ENCODE measurements at places on chromosomes 3 and 15.

- no peak for DNase-seq
These were observed 117.5 kb downstream of the CMSS1 start for GRCh38 chr3:99934975-99935797.

DNA sequence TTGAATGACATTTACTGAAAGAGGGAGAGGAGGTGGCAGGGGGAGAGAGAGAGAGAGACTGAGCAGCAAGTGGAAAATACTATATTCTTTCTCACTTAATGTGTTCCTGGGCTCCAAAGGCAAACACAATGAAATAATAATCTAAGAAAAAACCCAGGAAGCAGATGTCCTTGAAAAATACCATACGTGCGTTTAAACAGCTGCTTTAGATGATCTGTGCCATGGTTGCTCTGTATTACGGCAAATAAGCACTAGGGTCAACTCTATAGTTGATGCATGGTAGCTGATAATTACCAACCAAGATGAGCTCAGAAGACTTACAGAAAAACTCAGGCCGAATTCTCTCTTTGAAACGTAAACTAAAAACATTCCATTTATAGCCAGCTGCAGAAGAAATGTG lies 410.3 kb upstream of the TBL1XR1 start:
- DNase-seq, result no peak

- DNase-seq, result no peak
These were observed 95.7 kb downstream of the SUCNR1 start for GRCh38 chr3:151969026-151969642.

DNA sequence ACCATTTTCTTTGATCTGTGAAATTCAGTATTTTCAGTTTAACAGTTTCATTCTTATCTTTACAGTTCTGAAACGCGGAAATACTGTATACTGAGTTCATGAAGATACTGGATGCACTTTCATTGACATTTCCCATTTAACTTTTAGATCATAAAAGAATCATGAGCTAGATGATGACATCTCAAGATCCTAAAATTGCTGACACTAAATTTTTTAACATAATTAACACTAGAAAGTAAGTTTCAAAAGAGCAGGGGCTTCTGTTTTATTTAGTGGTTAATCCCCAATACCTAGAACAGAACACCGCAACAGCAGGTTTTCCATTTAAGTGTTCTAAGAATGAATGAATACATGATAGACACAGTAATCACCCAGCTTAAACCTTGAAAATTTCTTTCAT lies 54.2 kb downstream of the SHQ1 start:
- DNase-seq, result no peak

DNA sequence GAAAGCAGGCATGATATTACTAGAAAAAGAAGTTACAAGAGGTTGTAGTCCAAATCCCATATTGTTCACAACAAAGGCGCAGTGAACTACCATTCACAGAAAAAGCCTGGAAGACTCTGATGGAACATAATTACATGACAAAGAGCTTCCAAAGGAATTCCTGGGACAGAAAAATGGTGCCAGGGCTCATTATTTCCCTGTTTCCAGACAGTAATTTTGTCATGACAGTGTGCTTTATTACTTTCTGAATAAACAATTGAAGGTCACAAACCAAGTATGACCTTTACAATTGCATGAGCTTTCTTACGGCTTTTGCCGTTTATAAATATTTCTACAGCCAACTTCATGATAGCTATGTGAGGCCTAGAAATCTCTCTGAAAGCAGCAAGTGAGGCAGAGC lies 61.0 kb downstream of the CYFIP1 start:
- no peak for DNase-seq

GRCh38 chr3:67458408-67458807 lies 196.0 kb downstream of the SUCLG2 start:
- no peak for DNase-seq

DNA sequence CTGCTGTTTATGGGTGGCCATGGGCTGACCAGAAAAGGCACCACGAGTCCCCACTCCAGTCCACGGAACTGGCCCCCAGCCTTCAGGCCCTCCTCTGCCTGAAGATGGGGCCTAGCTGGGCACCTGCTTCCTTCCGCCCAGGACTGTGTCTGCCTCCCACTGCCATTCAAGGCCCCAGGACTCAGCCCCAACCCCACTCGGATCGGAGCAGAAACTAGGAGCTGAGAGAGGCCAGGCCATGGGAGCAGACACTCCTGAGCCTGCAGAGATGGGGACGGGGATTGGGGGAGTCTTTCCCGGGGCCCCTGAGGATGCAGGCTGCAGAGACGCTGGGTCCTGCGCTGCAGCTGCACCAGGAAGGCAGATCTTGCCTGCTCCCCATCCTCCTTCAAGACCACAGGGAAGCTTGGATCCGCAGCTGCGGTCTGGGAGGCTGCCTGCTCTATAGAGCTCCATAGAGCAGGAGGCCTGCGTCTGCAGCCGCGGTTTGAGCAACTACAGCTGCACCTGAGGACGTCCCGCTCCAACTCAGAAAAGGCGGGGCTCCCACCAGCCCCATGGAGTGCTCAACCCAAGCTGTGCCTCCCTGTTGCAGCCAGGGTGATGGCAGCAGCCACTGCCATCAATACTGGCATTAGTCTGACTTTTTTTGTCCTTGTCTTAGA lies 383.9 kb upstream of the TMCO5A start:
- no peak for DNase-seq

DNA sequence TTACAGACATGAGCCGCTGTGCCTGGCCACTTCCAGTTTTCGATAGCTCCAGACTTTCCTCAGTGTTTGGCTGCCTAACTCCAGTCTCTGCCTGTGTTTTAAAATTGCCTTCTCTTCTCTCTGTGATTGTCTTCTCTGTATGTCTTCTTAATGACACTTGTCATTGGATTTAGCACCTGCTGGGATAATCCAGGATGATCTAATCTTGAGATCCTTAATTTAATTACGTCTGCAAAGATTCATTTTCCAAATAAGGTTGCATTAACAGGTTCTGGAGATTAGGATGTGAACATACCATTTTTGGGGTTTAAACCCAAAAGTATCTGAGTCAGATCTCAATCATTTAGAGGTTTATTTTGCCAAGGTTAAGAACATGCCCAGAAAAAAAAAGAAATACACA lies 222.2 kb upstream of the PDZRN3 start:
- no peak for DNase-seq

DNA sequence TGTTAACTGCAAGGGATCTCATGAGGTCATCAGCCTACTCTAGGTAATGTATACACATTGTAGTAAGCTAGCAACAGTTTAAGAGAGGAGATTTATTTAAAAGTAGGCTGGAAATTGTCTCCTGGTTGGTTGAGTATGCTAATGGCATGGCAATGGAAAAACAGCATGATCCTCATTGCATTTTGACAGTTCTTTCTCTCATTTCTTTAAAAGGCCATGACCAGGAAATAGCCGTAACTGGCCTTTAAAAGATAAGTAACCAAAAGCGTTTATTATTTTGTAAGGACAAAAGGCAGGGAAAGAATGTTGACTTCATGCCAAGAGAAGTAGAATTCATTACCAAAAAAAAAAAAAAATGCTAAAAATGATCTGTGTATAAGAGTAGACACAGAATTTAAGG lies 310.3 kb downstream of the FGF12 start:
- DNase-seq, result no peak

- no peak for DNase-seq
These were observed 731 bp downstream of the ZNF710 start for GRCh38 chr15:90001683-90002427.

- DNase-seq, result no peak
These were observed 58.9 kb downstream of the GTF2E1 start for GRCh38 chr3:120801484-120801883.

DNA sequence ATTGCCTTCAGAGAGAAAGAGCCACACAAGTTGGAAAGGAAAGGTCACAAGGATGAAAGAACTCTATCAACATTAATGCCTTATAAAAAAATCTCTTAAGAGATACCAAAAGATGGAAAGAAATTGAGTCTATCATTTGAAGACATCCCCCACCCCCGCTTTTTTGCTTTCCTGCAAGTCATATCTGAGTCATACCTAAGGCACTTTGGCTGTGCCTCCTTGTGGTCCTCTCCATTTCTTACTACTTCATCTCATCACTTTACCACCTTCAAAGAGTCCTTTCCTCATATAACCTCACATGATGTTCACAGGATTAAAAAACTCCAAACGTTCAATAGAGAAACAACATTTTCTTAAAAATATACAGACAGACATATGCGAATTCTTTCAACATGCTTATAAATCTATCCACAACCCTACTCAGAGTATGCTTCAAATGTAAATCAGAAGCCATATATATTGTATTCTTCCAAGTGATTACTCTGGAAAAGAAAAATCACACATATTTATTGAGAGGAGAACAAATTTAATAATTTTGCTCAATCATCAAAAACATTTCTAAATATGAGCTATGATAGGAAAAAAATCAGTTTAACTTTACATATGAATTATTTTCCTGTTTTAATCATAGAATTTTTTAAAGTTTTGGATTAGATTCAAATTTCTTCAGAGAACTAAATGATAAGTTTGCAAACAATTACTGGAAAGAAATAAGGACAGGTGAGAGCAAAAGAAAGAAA lies 1003.9 kb upstream of the CFAP20DC start:
- DNase-seq, result no peak

GRCh38 chr3:71543371-71544016 lies 40.0 kb downstream of the FOXP1 start:
- DNase-seq, result no peak

GRCh38 chr15:58212909-58213526 lies 74.8 kb downstream of the AQP9 start:
- no peak for DNase-seq

DNA sequence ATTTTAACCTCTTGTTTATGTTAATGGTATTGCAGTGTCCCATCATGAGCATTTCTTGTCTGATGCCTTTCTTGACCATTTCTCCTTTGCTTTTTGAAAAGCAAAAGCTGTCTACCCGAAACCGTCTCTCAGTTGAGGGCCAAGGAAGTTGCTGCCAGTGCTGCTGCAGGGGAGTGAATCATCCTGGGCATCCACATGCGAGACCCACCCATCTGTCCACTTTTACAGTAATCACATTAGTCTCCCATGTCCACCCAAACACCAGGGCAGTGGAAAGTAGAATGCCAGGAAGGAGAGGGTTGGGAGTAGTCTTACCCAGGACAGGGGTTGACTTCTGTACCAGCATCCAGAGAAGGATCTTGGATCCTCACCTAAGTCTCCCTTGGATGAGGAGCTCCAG lies 48.6 kb upstream of the TEX264 start:
- no peak for DNase-seq

GRCh38 chr3:65979731-65980130 lies 59.0 kb downstream of the MAGI1 start:
- DNase-seq, result no peak

- DNase-seq, result no peak
These were observed 7.4 kb downstream of the TRANK1 start for GRCh38 chr3:36937492-36937891.

- no peak for DNase-seq
These were observed 11.1 kb downstream of the IGF2BP2 start for GRCh38 chr3:185813691-185814215.

DNA sequence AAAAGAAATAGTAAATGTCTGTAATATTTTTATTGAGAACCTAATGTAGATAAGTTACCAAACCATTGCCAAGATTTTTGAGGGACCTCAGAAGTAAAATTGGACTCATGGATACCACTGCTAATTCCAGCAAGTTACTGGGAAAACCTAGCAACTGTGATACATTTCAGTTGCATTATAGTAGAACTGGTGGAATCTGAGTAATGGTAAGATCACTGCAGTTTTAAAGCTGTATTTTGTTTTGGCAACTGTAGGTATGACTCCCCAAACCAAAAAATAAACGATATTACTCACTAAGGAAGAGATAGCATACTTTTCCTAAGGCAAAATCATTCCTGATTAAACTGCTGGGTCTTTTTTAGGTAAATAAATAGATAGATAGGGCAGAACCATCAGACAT lies 54.0 kb downstream of the ARMC8 start:
- no peak for DNase-seq

DNA sequence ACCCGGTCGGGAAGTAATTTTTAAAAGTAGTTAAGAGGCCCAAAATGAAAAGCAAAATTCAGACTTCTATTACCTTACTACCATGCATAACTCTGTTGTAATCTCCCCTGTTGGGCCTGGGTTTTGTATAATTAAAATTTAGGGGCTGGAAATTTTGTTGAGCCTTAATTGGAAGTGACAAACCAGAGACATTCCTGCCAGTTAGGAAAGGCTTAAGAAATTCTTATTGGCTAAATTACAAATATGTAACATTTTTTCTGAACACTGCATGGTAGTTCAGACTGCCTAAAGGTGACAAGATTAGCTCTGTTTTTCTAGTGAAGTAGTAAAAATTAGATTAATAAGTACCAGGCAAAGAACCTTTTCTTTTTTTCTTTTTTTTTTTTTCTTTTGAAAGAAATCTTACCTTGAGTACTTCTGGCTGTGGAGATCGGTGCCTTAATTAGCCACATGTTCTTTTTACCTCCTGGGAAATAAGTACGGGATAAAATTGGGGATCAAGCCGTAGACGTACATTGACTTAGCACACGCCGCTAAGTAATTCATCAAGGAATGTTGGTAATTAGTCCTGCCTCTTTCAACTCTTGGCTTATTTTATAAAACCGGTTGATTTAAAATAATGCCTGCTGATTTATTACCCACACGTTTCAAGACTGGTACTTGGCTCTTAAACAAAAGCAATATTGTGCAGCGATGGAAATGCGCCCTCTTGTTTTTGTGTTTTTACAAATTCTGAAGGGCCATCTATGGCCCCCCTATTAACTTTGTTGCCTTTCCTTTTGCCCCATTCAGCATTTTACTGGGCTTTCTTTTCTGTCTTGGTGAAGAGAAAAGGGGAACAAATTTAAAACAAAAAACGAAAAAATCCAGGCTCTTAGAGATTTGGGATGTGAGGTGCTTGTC lies 111.2 kb upstream of the SAMMSON start:
- no peak for DNase-seq

- DNase-seq, result no peak
These were observed 264.7 kb downstream of the ZBBX start for GRCh38 chr3:167115331-167115934.

DNA sequence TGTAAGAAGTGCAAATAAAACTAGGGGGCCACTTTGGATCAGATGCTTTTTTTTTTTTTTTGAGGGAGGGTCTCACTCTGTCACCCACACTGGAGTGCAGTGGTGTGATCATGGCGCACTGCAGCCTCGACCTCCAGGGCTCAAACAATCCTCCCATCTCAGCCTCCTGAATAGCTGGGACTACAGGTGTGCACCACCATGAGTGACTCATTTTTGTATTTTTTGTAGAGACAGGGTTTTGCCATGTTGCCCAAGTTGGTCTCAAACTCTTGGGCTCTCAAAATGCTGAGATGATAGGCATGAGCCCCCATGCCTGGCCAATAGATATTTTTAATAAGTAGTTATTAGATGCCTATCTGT lies 20.8 kb downstream of the CCR1 start:
- DNase-seq, result no peak

Data from urinary bladder (tissue), 4 donors.